ENCODE measurements at places on chromosomes 13 and 19.

GRCh38 chr13:25744178-25744577 lies 307.6 kb downstream of the SHISA2 start:
- DNase-seq, result no peak

- DNase-seq, result no peak
Measured at GRCh38 chr13:23144431-23144830, 36.3 kb upstream of the SGCG start.

DNA sequence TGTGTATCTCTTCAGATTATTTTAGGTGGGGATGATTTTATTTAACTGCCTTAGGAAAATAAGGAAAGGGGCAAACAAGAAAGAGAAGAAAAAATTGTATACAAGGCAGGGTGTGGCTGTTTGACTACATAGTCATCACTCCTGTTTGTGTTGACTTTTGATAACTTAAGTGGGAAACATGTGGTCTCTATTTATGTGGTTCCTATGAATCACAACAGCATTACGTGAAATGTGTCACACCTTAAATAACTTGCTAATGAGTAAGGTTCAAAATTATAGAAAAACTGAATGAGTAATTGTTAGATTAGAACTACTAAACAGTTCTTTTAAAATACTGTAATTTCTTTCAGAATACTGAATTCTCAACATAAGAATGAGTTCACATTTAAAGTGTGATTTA lies 69.3 kb downstream of the LMO7 start:
- no peak for DNase-seq

GRCh38 chr19:20863176-20863575 lies 59.9 kb upstream of the ZNF85 start:
- DNase-seq, result no peak

- DNase-seq, result no peak
Measured at GRCh38 chr19:12873891-12874745, 7.1 kb downstream of the DNASE2 start.

DNA sequence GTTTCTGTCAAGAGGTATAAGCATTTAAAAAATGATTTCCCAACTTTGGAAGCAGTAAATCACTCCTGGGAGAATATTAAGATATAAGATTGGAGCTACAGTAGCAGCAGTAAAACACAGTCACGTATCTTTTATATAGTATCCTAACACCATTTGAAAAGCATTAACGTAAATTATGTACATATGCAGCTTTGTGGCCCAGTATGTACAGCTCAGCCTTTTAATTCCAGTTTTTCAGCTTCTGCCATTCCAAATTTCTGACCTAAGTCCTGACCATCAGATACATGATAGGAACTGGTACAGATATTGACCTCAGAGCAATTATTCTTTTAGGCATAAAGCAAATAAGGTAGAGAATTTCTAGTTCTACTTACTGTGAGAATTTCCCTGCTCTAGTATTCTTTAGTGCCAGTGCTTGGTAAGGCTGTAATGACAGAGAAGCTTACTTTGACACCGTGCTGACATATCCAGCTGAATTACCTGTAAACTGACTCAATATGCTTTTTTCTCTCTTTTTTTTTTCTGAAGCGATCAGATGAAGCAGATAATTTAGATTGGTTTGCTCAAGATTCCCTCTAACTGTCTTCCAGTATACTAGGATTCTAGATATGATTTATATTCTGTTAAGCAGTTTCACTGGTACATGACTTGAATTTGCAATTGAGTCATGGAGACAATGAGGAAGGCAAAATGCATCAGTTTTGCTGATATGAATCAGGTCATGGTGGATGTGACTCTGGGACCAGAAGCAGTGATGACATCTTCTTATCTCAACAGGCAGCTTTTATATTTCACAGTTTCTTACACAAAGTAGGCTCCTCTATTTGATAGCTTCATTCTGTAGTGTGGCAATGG lies 703.6 kb downstream of the SLITRK6 start:
- DNase-seq, result no peak

- no peak for DNase-seq
Measured at GRCh38 chr13:99366075-99366987, 59.1 kb upstream of the GPR183 start.

DNA sequence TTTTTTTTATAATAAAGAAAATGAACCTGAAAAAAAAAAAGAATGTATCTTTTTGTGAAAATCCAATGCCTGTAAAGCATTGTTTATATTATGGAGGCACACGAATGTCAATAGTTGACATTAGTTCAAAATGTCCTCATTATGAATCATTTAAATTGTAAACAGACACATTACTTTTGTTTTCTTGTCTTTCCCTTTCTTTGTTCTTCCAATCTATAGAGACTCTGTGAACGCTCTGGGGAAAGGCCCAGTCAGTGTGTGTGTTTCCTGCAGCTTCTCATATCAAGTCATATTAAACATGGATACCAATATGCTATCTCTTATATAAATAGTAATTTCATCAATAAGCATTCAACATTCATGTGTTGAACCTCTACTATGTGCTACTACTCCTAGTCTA lies 193.1 kb downstream of the KCTD12 start:
- DNase-seq, result no peak

DNA sequence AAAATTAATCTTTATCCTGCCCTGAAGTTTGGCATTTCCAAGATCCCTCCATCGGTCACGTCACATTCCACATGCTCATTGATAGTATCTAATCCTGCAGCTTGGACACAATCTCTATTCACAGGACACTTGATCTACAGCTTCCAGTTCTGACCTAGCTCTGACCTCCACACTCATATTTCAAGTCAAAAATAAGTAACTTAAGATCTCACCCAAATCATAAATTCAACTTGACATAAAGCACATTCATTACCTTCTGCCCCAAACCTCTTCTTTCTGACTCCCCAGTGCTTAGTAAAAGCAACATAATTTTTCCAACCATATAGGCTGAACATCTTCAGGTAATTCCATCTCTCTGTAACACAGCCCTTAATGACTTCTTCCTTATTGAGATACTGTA lies 880.2 kb downstream of the PCDH9 start:
- no peak for DNase-seq

DNA sequence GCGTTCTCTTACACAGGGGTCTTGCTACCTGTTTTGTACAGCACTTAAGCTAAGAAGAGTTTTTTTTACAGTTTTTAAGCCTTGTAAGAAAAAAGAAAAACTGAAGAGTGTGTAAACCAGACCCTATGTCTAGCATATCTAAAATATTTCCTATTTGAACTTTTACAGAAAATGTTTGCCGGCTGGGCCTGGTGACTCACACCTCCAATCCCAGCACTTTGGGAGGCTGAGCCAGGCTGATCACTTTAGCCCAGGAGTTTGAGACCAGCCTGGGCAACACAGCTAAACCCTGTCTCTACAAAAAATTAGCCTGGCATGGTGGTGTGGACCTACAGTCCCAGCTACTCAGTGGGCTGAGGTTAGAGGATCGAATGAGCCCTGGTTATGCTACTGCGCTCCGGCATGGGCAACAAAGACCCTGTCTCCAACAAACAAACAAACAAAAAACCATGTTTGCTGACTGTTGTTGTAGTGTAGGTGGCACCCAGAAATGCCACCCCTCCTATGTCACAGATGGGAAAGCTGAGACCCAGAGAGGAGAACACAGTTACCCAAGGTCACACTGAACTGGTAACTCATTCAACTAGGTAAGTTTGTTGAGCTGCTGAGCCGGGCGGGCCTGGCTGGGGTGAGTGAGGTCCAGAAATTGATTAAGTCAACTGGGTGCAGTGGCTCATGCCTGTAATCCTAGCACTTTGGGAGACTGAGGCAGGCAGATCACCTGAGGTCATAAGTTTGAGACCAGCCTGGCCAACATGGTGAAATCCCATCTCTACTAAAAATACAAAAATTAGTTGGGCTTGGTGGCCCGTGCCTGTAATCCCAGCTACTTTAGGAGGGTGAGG lies 1.9 kb upstream of the VASP start:
- no peak for DNase-seq

DNA sequence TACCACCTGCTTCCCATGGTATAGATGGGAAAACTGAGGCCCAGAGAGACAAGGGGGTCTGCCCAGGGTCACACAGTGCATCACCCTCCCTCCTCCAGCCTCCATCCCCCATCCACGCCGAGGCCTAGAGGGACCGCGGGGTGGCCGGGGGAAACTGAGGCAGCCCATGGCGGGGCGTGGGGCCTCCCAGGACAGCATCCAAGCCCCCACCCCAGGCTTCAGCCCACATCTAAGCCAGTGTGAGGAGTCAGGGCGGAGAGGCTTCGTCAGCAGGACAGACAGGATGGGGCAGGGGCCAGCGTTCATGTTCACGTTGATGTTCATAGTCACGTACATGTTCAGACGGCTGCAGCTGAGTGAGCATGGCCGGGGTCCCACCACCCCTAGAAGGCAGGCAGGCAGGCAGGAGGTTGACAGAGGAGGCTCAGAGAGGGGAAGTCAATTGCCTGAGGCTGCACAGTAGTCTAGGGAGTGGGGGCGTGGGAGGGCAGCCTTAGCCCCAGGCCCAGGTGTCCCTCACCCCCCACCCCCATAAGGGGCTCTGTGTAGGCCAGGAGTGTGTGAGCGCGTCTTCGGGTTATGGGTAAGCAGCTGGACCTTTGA lies 23.3 kb downstream of the SMIM24 start:
- no peak for DNase-seq

GRCh38 chr13:48038761-48039160 lies 1.2 kb downstream of the NUDT15 start:
- DNase-seq, result no peak

DNA sequence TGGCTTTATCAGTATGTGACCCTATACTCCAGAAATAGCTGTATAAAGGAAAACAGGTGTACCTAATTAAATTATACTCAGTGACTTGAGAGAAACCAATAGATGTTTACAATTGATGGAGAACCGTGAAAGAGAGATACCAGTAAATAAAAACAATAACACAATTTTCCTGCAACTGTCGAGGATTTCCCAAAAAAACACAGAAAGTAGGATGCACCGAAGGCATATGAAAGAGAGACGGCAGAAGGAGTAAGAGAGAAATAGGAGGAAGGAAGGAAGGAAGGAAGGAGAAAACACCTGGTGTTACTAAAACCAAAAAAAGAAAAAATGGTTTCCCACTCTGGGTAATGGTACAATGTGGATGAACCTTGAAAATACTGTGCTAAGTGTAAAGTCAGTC lies 6.8 kb upstream of the ZNF229 start:
- no peak for DNase-seq

GRCh38 chr13:36454987-36455386 lies 22.7 kb downstream of the CCNA1 start:
- no peak for DNase-seq

DNA sequence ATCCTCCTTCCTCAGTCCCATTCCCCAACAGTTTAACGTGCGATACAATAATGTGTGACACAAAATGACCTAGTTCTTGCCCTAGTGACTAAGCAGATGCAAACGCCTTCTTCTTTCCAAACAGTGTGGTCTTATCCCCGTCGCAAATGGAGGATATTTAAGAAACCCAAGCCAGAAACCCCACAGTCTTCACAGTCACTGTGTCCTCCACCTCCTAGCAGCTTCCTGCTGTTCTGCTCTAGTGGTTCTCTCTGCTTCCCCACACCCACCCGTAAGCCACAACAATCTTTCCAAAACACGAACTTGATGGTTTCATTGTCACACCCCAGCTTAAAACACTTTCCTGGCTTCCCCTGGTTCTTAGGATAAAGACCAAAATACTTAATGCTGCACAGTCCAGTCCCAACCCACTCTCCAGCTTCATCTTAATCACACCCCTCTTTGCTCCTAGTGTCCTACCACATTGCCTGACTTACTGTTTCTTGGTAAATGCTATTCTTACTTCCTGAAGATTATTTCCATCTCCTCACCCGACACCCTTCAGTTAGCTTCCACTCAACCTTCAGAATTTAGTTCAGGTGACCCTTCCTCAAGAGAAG lies 32.3 kb downstream of the ITM2B start:
- no peak for DNase-seq

DNA sequence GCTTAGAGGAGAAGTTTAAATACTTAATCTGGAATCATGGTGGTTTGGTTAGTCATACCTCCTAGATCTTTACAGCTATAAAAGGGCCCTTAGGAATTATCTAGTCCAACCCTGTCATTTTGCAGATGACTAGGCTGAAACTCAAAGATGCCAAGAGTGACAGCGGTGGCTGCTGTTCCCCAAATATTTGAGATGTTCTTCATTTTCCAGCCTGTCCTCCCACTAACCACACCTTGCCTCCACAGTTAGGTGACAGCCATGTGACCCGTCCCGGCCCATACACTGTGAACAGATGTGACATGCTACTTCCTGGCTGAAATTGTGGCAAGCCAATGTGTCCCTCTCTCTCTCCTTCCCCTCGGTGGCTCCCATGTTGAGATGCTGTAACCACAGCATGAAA lies 225.5 kb upstream of the IPO5 start:
- DNase-seq, result no peak

DNA sequence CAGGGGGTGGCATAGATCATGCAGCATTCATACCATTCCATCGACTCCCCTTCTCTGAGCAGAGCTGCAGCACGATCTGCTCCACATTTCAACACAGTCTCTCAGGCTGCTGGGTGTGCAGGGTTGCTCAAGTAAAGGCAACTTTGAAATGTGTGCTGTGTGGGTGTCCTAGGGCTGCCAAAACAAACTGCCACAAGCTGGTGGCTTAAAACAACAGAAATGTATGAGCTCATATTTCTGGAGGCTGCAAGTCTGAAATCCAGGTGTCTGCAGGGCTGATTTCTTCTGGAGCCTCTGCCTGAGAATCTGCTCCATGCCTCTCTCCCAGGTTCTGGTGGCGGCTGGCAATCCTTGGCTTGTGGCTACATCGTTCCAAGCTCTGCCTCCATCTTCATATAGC lies 63.7 kb upstream of the WDFY2 start:
- DNase-seq, result no peak

DNA sequence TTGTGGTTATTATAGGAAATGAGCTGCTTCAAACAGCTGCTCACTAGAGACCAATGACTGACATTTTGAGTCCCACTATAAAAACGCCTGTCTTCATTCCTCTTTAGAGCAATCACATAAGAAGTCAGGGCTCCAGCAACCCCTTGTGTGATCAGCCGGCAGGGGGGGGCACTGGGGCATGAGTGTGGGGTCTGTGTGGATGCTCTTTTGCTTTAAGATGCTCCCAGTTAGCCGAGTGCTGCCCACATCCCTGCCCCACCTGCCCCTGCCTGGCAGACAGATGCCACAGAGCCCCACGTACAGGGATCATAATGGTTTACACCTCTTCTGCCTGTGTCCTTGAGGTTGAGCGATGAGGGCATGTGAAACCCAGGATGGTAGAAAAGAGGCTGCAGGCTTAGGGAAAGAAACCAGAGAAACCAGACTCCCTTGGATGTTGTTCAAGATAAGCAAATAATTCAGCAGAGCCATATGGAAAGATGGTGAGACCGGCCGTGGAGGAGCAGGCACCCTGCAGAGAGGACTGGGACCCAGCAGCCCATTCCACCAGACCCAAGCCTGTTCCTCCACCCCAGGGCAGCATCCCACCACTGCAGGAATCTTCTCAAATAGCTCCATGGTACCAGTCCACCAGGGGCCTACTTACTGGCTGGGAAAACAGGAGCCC lies 55.4 kb downstream of the CHST8 start:
- DNase-seq, result no peak

DNA sequence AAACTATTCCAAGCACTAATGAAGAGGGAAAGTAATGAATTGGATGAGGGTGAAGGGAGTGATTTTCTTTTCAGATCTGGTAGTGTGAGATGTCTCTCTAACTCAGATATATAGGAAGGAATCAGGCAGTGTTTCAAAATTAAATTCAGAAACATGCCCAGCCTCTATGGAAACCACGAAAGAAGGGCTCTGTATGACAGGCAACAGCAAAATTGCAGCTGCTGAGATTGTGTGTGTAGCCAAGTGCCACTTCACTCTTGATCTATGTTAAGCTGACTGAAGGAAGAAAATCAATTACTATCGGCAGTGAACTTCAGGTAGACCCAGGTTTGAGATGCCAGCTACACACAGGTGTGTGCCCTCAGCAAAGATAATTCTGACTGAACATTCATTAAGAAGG lies 387.4 kb downstream of the PCDH9 start:
- DNase-seq, result no peak

- no peak for DNase-seq
Measured at GRCh38 chr13:50006426-50007135, 8.7 kb upstream of the KCNRG start.
